ENCODE measurements at places on chromosomes 5 and 9.

GRCh38 chr9:95494416-95495371, 22.1 kb downstream of the PTCH1 start:
- H3K36me3 ChIP-seq: no peaks in the 10 kb centered on the region
- peaks cover 15% of the 10 kb centered on the region for H3K27me3 ChIP-seq
- peak overlapping the region; percentile 65 for H3K4me3 ChIP-seq
- H3K4me1 ChIP-seq: peaks cover 71% of the 10 kb centered on the region
- H3K27ac ChIP-seq: peak overlapping the region; percentile 94

- no peak overlapping the region for H3K27ac ChIP-seq
- no peak for DNase-seq
- H3K4me3 ChIP-seq: no peak overlapping the region
- no peaks in the 10 kb centered on the region for H3K4me1 ChIP-seq
- H3K36me3 ChIP-seq: no peaks in the 10 kb centered on the region
- H3K27me3 ChIP-seq: no peaks in the 10 kb centered on the region
Measured at GRCh38 chr9:104700306-104700705, 6.0 kb downstream of the OR13D1 start.

- no peaks in the 10 kb centered on the region for H3K4me1 ChIP-seq
- H3K4me3 ChIP-seq: no peak overlapping the region
- H3K27me3 ChIP-seq: peaks cover 8% of the 10 kb centered on the region
- DNase-seq: no peak
Measured at GRCh38 chr9:3193791-3194190, 332.0 kb downstream of the RFX3 start.

GRCh38 chr5:80569961-80570786, at the start of gene ANKRD34B:
Gene ANKRD34B (minus strand): TSS chr5:80570280. CDS start chr5:80560019, 10,261 bp downstream.
- peak within 1 kb of the TSS; percentile 15 for H3K27ac ChIP-seq
- H3K4me1 ChIP-seq: peaks cover 5% of the 10 kb centered on the region
- H3K27me3 ChIP-seq: peaks cover 59% of the 10 kb centered on the region
- peak; percentile 49 for DNase-seq
- H3K36me3 ChIP-seq: no peaks in the 10 kb centered on the region

DNA sequence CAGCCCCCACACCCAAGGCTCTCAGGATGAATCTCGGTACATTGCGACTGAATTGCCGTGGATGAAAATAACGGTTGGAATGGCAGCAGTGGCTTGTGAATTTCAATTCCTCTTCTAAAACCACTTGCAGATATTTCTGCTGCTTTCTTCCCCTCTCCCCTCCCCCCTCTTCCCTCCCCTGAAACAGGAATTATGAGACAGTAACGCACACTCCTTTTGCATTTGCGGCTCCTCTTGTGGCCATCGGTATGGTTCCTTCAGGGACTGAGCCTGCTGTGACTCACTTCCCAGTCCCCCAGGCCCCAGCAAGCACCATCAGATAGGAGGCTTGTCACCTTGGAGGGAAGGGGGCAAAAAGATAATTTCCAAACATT, 9.7 kb downstream of the DCANP1 start:
- H3K27ac ChIP-seq: no peak overlapping the region
- H3K4me1 ChIP-seq: no peaks in the 10 kb centered on the region
- H3K4me3 ChIP-seq: no peak overlapping the region

- peak overlapping the region; percentile 88 for H3K4me3 ChIP-seq
- DNase-seq: no peak
- H3K27ac ChIP-seq: peak overlapping the region; percentile 92
- H3K36me3 ChIP-seq: peaks cover 28% of the 10 kb centered on the region
- H3K27me3 ChIP-seq: peaks cover 12% of the 10 kb centered on the region
Measured at GRCh38 chr9:38393128-38393796, 760 bp downstream of the ALDH1B1 start.

GRCh38 chr9:73265876-73266275, 114.2 kb downstream of the ANXA1 start:
- no peaks in the 10 kb centered on the region for H3K36me3 ChIP-seq
- no peak overlapping the region for H3K4me3 ChIP-seq
- no peak overlapping the region for H3K27ac ChIP-seq

- no peaks in the 10 kb centered on the region for H3K36me3 ChIP-seq
- H3K4me1 ChIP-seq: peaks cover 8% of the 10 kb centered on the region
- no peak for DNase-seq
- H3K27me3 ChIP-seq: peaks cover 18% of the 10 kb centered on the region
- no peak overlapping the region for H3K4me3 ChIP-seq
Measured at GRCh38 chr5:36060420-36060887, 6.2 kb downstream of the UGT3A2 start.

DNA sequence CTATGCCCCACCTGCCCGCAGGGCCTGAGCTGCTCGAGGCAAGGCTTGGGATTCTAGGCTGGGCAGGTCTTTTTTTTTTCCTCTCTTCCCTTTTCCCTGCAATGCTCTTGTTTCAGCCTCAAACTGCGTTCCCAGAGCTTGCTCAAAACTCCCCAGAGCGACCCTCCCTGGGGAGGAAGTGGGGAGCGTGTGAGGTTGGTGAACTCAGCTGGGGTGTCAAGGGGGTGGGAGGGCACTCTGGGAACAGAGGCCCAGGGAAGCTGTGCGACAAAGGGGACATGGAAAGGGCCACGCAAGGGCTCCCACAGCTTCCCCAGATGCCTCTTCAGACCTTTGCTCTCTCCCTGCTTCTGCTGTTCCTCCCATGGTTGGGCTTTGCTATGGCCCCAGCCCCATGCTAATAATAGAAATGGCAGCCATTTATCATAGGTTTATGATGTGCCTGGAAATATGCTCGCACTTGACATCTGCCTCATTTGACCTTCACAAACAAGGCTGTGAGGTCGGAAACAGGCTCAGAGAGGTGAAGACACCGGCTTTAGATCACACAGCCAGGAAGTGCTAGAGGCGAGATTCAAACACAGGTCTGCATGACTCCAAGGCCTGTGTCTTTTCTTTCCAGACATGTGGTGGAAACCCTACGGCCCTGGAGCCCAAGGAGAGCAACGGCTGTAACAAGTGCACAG, 40.9 kb upstream of the IL17B start:
- H3K4me1 ChIP-seq: peaks cover 12% of the 10 kb centered on the region
- no peaks in the 10 kb centered on the region for H3K36me3 ChIP-seq
- H3K27ac ChIP-seq: no peak overlapping the region

GRCh38 chr5:91079037-91079436, 304.1 kb downstream of the ARRDC3 start:
- no peak for DNase-seq
- H3K27me3 ChIP-seq: peaks cover 4% of the 10 kb centered on the region
- H3K36me3 ChIP-seq: no peaks in the 10 kb centered on the region
- no peaks in the 10 kb centered on the region for H3K4me1 ChIP-seq
- no peak overlapping the region for H3K27ac ChIP-seq

GRCh38 chr9:84669288-84670137, at the start of gene NTRK2:
Gene NTRK2 (plus strand): TSS chr9:84669729. CDS start chr9:84670749, 1,020 bp downstream.
- H3K4me1 ChIP-seq: peaks cover 16% of the 10 kb centered on the region
- peak within 1 kb of the TSS; percentile 62 for H3K4me3 ChIP-seq
- peaks cover 62% of the 10 kb centered on the region for H3K27me3 ChIP-seq
- DNase-seq: no peak

GRCh38 chr9:660227-660626, 181.3 kb upstream of the DMRT1 start:
- H3K4me1 ChIP-seq: peaks cover 7% of the 10 kb centered on the region
- no peak overlapping the region for H3K4me3 ChIP-seq
- DNase-seq: no peak
- no peak overlapping the region for H3K27ac ChIP-seq
- no peaks in the 10 kb centered on the region for H3K36me3 ChIP-seq

- DNase-seq: no peak
- no peak overlapping the region for H3K27ac ChIP-seq
- H3K27me3 ChIP-seq: peaks cover 53% of the 10 kb centered on the region
- no peak overlapping the region for H3K4me3 ChIP-seq
- H3K4me1 ChIP-seq: no peaks in the 10 kb centered on the region
- no peaks in the 10 kb centered on the region for H3K36me3 ChIP-seq
Measured at GRCh38 chr5:72171667-72172066, 64.4 kb downstream of the MAP1B start.

- H3K4me3 ChIP-seq: no peak overlapping the region
- H3K27me3 ChIP-seq: no peaks in the 10 kb centered on the region
- no peak overlapping the region for H3K27ac ChIP-seq
Measured at GRCh38 chr5:151820271-151820670, 48.5 kb downstream of the G3BP1 start.

GRCh38 chr5:53311681-53312080, 168.7 kb upstream of the FST start:
- H3K4me1 ChIP-seq: no peaks in the 10 kb centered on the region
- DNase-seq: no peak
- no peaks in the 10 kb centered on the region for H3K36me3 ChIP-seq
- H3K4me3 ChIP-seq: no peak overlapping the region
- H3K27ac ChIP-seq: no peak overlapping the region

GRCh38 chr9:89444925-89445765, 52.8 kb downstream of the SEMA4D start:
- peaks cover 96% of the 10 kb centered on the region for H3K4me1 ChIP-seq
- peak overlapping the region; percentile 92 for H3K27ac ChIP-seq
- DNase-seq: no peak
- peaks cover 68% of the 10 kb centered on the region for H3K36me3 ChIP-seq

GRCh38 chr5:178145965-178146820, 7.5 kb downstream of the NHP2 start:
- H3K4me1 ChIP-seq: peaks cover 27% of the 10 kb centered on the region
- peaks cover 43% of the 10 kb centered on the region for H3K36me3 ChIP-seq
- DNase-seq: peak; percentile 77
- no peaks in the 10 kb centered on the region for H3K27me3 ChIP-seq
